Right lobe of liver (tissue), 6 donors: ENCODE measurements at places on chromosomes 7 and 10.

DNA sequence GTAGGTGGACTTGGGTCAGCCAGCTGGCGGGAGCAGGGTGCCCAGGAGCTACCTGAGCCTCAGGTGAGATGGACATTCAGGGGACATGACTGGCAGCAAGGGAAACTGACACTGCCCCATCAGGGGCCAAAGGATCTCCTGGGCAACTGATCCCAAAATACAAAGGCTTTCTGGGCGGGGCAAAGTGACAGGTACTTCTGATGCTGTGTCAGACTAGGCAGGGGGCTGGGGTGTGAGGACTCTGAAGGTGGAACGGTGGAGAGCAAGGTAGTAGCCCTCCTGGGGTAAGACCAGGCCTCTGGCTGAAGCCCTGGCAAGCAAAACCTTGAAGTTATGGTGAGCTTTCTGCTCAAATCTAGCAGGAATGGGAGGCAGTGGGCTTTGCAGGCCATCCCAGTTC, 4.4 kb downstream of the OPN4 start:
- DNase-seq, result no peak

- DNase-seq, result peak; percentile 51
These were observed 67.4 kb upstream of the PPP1R3C start for GRCh38 chr10:91700273-91700672.

- no peak for DNase-seq
These were observed 110.8 kb upstream of the PPP2R2D start for GRCh38 chr10:131790021-131790420.

DNA sequence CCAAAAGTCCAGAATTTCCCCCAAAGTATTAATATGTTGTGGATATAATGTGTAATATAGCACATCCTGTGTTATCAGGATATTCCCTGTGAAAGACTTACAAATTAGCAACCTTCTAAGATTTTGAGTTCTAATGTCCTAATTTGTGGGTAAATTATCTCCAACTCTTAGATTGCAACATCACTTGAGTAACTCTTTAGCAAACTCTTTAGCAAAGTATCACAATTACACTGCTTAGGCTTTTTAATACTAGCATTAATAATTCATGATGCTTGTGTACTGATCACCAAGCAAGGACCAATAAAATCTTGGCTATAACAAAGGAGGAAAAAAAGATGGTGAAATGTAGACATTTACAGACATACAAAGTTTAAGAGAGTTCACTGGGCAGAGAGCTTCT, 27.7 kb downstream of the HIP1 start:
- no peak for DNase-seq

- no peak for DNase-seq
These were observed 39.0 kb downstream of the SEM1 start for GRCh38 chr7:96670338-96671289.

DNA sequence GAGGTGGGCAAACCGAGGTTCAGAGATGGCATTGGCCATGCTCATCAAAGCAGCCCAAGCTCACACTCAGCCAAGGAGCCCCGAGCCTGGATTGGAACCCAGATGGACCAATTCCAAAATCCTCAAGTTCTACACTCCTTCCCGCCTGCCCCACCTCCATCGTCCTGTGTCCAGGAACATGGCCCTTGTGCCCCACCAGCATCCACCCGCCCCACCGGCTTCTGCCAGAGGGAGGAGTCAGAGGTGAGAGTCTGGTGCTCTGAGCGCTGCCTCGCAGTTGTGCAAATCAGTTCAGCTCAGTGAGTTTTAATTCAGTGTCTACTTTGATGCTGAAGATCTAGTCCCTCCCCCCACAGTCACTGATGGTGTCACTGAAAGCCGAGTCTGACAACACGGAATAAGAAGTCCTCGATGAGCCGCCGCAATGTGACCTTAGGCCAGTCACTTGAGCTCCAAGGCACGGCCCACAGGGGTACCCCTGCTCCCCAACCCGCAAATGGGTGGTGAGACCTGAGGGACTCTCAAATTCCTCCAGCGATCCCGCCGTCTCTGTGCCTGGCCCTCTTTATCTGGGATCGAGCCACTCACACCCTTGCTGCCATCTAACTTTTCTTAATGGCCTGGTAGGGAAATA, 26.3 kb downstream of the PRKAG2 start:
- no peak for DNase-seq

- no peak for DNase-seq
These were observed 73.8 kb downstream of the RBM20 start for GRCh38 chr10:110717781-110718589.

- DNase-seq, result no peak
These were observed 145.0 kb downstream of the TCERG1L start for GRCh38 chr10:131166486-131166885.

DNA sequence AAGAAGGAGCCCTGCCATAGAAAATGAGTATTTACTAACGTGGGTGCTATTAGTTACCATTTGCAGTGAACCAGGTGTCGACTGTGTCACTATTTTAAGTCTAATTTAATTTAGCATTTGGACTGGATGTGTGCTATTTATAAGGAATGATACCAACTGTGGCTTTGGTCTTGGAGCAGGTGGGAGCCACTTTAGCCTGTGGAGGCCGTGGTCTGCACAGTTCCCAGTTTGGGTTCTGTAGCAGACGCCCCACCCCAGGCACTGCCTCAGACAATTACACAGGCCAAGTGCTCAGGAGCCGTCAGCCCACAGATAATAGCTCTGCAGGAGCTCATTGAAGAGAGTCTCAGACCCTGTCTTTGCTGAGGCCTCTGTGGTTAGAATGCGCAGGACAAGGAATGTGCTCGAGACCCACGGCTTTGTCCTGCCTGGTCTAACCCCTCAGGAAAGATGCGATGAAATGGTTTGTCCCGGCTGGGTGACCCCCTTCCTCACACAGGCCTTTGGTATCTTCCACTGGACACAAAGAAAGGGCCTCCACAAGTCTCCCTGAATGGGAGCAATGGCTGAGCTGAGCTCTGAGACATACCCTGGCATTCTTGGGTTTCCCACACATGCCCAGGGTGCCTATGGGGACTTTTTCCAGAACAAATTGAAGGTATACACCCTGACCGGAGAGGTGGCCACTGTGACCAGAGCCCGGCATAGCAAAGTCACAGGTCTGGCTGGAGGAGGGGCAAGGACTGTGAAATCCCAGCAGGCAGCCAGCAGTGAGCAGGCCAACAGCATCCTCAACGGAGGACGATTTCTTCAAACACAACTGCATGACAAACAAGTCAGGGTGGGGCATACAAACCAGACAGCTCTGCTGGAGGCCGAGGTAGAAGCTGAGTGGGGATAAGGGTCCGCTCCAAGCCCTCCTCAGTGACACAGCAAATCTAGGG, 251.2 kb downstream of the ARHGAP12 start:
- no peak for DNase-seq

DNA sequence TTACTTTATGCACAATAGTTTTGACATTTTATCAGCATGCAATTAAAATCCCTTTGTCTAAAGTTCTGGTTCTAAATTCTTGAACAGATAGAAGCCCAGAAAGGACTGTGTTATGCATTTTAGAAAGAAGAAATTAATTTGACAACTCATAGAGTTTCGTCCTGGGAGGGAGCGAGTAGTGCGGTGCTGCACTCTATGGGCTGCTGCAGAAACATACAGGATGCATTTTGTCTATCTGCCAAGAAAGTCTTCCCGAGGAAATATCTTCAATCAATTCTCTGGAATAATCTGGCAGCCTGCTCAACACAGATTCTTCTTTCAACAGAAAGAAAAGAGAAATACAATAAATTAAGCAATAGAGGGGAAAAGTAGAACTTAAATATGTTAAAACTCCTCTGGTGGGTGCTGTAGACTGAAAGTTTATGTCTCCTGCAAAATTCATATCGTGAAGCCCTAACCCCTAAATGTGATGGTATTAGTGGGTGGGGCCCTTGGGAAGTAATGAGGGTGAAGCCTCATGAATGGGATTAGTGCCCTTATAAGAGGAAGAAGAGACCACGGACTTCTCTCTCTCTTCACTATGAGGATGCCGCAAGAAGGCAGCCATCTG, 39.0 kb upstream of the IFRD1 start:
- peak; percentile 40 for DNase-seq

DNA sequence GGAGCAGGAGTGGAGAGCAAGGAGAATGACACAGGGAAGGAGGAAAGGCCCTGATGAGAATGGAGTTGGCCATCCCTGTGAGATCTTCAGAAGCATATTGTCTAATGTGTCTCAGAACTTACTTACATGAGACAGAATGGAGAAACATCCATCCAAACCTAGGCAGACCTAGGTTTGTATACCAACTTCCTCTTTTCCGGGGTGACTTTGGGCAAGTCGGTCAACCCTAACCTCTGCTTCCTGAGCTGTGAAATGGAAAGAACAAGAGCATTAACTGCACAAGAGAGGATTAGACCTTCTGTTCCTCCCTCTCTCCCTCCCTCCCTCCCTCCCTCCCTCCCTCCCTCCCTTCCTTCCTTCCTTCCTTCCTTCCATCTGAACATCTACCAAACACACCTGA, 4.5 kb downstream of the GHRHR start:
- no peak for DNase-seq

DNA sequence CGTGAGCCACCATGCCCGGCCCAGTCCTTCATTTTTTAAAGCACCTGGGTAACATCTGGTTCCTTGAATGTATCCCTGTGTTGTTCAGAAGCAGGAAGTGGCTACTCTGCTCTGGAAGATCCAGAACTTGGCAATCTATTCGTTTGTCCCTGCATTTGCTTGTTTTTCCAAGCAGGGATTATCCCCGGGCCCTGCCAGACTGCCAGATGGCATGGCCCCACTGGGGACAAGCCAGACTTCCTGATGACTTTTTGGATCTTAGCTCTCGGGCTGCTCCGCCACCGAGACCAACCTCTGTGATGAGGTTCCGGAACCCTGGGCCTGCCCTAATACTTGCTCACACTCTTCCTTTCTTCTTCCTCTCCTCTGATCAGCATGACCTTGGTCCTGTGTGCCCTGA, 496.7 kb downstream of the TYW1 start:
- no peak for DNase-seq

GRCh38 chr7:44606341-44607140, at the start of gene OGDH:
Gene OGDH, plus strand, starts transcription at chr7:44606627. Its CDS starts 17,717 bp downstream, at chr7:44624344.
- DNase-seq, result peak; percentile 100

DNA sequence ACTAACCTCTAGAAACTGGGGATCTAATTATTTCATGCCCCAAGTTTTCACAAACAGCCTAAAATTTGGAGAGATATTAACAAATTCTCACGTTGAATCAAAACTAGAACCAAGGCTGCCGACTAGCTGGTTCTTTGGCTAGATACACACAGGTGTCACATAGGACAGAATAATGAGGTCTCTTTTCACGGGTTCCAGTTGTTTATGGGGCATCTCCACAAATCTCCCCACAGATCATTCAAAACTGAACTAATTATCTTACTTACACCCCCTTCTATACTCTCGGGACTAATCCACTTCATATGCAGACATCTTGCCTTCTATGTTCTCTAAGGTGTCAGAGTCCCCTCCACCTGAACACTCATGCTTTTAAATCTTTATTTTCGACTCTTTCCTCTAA, 16.4 kb upstream of the OR2AE1 start:
- DNase-seq, result no peak

- no peak for DNase-seq
These were observed 450.7 kb downstream of the HTR7 start for GRCh38 chr10:90407131-90407530.

- DNase-seq, result no peak
These were observed 655.1 kb downstream of the INHBA start for GRCh38 chr7:41047789-41048191.

DNA sequence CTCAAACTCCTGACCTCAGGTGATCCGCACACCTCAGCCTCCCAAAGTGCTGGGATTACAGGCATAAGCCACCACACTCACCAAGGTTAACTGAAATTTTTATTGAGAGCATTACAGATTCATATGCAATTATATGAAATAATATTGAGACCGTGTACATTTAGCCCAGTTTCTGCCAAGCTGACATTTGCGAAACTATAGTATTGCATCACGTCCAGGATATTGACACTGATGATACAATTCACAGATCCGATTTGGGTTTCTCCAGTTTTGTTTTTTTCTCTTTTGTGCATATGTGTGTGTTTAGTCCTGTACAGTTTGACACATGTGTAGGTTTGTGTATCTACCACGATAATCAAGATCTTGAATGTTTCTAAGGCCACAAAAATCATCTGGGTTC, 627.9 kb upstream of the FOXK1 start:
- DNase-seq, result no peak
